Activated CD4-positive, alpha-beta memory T cell treated with anti-CD3 and anti-CD28 coated beads for 36 hours (primary cell): ENCODE measurements at places on chromosomes 11 and 22. TPM values are rescaled to one million over a fixed set of nuclear protein-coding genes. Genes with fewer than 3 reads are reported as not detected.

DNA sequence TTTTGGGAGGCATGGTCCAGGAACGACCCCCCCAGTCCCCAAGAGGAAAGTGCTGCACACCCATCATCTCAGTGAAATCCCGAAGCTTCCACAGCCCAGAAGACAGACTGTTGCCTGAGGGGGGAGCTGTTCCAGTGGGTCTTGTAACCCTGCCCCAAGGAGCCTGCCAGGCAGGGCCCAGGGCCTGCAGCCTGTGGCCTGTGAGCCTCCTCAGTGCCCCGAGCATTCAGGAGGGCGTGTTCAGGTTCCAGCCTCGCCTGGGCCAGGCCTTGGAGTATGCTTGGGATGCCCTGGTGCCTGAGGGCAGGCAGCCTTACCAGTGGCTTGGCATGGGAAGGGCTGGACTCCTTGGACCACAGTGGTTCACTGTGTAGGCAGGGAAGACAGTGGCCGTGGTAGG is 18.0 kb upstream of the CABP2 start:
- DNase-seq, result no peak

DNA sequence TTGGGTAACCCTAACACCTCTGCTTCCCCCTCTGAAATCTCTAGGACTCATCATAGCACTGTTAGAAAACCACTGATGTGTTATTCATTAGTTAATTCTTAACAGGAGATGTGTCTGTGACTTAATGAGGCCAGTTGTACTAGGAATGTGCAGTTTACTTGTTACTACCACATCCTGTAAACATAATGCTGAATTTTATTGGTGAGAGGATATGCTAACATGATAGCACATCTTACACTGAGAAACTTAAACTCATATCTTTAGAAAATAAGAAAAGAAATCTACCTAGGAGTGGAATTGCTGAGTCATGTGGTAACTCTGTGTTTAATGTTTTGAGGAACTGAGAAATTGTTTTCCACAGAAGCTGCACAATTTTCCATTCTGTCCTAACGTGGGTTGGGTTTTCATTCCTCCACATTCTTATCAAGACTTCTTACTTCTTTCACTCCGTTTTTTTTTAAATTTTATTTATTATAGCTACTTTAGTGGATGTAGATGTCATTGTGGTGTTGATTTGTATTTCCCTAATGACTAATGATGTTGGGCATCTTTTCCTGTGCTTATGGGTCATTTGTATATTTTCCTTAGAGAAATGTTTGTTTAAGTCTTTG is 33.7 kb downstream of the RNF121 start:
- no peak for DNase-seq

DNA sequence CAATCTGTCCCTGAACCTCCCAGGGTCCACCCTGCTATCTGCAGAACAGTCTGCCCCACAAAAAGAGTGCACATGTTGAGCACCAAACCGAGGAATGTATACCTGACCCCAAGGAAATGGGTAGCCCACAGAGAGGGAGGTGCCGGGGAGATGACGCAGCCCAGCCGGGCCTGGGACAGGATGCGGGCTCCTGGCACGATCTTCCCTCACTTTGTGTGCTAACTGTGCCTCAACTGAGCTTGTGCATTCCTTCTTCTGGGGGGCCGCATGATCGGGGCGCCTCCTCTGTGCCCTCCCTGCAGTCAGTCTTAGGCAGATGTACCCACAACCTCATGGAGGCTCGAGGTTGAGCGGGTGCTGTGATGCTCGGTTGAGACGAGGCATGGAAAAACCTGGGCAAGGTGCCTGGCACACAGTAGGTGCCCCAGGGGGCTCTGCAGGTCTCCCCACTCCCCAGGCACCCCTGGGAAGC is 2.4 kb downstream of the GAS2L1 start:
- peak; percentile 61 for DNase-seq

GRCh38 chr11:10906521-10906920 is 48.7 kb upstream of the ZBED5 start:
- no peak for DNase-seq

- no peak for DNase-seq
These were observed 113.6 kb downstream of the LDLRAD3 start for GRCh38 chr11:36057379-36058042.

DNA sequence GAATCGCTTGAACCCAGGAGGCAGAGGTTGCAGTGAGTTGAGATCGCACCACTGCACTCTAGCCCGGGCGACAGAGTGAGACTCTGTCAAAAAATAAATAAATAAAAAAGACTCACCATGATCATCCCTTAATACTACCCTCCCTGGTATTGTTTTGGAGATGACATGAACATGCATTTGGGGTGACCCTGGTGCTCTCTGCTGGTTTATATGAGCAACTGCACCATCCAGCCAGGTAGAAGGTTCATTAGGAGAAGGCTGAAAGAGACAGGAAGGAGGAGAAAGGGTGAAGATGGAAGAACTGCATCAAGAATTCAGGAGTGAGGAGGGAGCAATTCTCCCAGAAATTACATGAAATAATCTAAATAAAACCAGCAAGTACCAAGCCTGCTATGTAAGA is 37.8 kb downstream of the SLC5A1 start:
- DNase-seq, result peak; percentile 38

- DNase-seq, result no peak
These were observed 43.3 kb downstream of the SNX19 start for GRCh38 chr11:130872981-130873380.

The WT1 gene
- total RNA-seq, result not detected

The NCAM1 gene
- total RNA-seq, result not detected

The OR51B4 gene
- total RNA-seq, result not detected

The NRGN gene
- 15.3 TPM for total RNA-seq

The MS4A4E gene
- not detected for total RNA-seq
